H1 (cell line): ENCODE measurements at places on chromosomes 3 and 15.
A peak's percentile ranks its signal among the peaks of the same experiment; 100 is the strongest.

DNA sequence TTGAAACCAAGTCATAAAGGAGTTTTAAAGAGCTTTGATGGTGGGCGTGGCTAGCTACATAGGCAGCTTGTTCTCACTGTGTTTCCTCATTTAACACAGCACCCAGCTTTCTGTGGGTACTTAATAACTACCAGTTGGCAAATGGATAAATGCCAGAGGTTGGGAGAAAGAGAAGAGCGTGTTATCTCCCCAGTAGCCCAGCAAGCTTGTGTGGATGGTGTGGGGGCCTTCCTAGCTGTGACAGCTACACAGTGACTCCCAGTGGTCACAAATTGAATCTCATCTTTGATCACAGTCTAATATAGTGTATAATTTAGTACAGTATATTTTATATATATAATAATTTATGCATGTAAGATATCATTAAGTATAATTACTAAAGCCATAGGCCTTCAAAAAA lies 984.1 kb downstream of the EPHA3 start:
- no peaks in the 10 kb centered on the region for H3K27me3 ChIP-seq
- no peak overlapping the region for H3K27ac ChIP-seq
- DNase-seq = no peak

GRCh38 chr3:141012571-141012970 lies 38.6 kb upstream of the SPSB4 start:
- H3K4me3 ChIP-seq = no peak overlapping the region
- no peaks in the 10 kb centered on the region for H3K4me1 ChIP-seq
- no peak overlapping the region for H3K27ac ChIP-seq
- no peaks in the 10 kb centered on the region for H3K36me3 ChIP-seq
- H3K27me3 ChIP-seq = no peaks in the 10 kb centered on the region

DNA sequence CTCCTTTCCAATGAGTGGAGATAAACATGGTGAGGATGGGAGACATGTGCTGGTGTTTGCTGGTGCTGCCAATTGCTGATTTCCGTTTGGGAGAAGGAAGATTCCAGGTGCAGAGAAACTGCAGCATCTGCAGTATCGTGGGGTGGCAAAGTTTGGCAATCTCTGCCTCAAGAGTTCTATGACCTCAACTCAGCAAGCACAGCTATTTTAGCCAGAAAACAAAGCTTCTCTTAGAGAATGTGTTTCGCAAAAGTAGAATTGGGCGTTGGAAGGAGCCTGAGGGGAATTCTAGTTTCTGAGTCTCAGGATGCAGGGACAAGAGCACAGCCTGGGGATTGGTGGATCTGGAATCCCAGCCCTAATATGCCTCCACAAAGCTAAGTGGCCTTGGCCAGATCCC lies 18.2 kb upstream of the SHC4 start:
- no peaks in the 10 kb centered on the region for H3K27me3 ChIP-seq
- H3K4me1 ChIP-seq = no peaks in the 10 kb centered on the region

DNA sequence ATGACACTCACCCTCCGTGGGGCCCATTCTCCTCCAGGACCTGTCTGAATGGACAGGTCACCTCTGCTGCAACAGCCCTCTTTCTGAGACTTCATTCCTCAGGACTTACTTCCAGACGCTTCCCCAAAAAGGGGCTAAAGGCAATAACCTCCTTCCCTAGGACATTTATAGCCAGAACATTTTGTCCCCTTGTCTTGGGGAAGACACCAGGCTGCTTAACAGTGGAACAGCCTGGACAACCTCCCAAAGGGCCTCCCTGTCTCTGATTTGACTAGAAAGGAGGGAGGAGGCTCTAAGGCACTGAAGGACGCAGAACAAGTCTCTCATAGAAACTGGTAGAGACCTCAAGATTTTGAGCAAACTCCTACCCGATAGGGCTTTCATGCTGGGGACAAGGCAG lies 32.7 kb downstream of the ADCY5 start:
- H3K4me3 ChIP-seq = no peak overlapping the region
- H3K27ac ChIP-seq = no peak overlapping the region
- no peaks in the 10 kb centered on the region for H3K36me3 ChIP-seq
- no peak for DNase-seq
- peaks cover 2% of the 10 kb centered on the region for H3K4me1 ChIP-seq
- no peaks in the 10 kb centered on the region for H3K27me3 ChIP-seq

GRCh38 chr3:140664111-140664510 lies 13.8 kb upstream of the TRIM42 start:
- DNase-seq = no peak
- H3K4me3 ChIP-seq = no peak overlapping the region
- H3K27ac ChIP-seq = no peak overlapping the region
- no peaks in the 10 kb centered on the region for H3K4me1 ChIP-seq

GRCh38 chr3:167918686-167919085 lies 177.0 kb downstream of the GOLIM4 start:
- H3K4me3 ChIP-seq = no peak overlapping the region
- no peak overlapping the region for H3K27ac ChIP-seq
- H3K4me1 ChIP-seq = no peaks in the 10 kb centered on the region
- DNase-seq = no peak

- no peak overlapping the region for H3K27ac ChIP-seq
- H3K4me1 ChIP-seq = peaks cover 5% of the 10 kb centered on the region; the same call in 1 of the 2 replicates
- no peaks in the 10 kb centered on the region for H3K27me3 ChIP-seq
- H3K36me3 ChIP-seq = no peaks in the 10 kb centered on the region
- no peak for DNase-seq
- H3K4me3 ChIP-seq = no peak overlapping the region
These were observed 161.3 kb upstream of the LPP start for GRCh38 chr3:187992609-187993008.

GRCh38 chr3:149751551-149751950 lies 738 bp downstream of the COMMD2 start:
- peaks cover 26% of the 10 kb centered on the region for H3K36me3 ChIP-seq
- peak overlapping the region; percentile 84 for H3K4me3 ChIP-seq

DNA sequence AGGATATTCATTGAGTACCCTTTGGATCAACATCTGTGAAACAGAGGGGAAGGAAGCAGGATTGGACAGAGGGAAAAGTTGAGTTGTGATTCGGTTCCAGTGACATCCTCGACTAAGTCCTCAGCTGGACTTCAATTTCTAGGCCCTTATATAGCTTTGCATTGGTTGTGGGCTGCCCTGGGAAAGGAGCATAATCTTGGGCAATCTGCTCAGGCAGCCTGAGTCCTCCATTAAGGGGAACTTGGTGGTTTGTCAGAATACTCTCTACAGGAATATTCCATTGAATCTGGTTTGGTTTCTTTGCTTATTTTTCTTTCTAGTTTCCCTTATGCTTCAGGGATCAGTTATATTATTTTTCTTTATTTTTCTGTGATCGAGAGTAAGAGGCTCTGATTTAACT lies 94.1 kb downstream of the TCF12 start:
- peaks cover 4% of the 10 kb centered on the region for H3K4me1 ChIP-seq
- no peaks in the 10 kb centered on the region for H3K27me3 ChIP-seq
- no peaks in the 10 kb centered on the region for H3K36me3 ChIP-seq
- no peak overlapping the region for H3K4me3 ChIP-seq
